ENCODE measurements at places on chromosomes 16 and 17. TPM values are rescaled to one million over a fixed set of nuclear protein-coding genes. Genes with fewer than 3 reads are reported as not detected.
A peak's percentile ranks its signal among the peaks of the same experiment; 100 is the strongest.

MYH11 gene
- total RNA-seq = 106 TPM

DNA sequence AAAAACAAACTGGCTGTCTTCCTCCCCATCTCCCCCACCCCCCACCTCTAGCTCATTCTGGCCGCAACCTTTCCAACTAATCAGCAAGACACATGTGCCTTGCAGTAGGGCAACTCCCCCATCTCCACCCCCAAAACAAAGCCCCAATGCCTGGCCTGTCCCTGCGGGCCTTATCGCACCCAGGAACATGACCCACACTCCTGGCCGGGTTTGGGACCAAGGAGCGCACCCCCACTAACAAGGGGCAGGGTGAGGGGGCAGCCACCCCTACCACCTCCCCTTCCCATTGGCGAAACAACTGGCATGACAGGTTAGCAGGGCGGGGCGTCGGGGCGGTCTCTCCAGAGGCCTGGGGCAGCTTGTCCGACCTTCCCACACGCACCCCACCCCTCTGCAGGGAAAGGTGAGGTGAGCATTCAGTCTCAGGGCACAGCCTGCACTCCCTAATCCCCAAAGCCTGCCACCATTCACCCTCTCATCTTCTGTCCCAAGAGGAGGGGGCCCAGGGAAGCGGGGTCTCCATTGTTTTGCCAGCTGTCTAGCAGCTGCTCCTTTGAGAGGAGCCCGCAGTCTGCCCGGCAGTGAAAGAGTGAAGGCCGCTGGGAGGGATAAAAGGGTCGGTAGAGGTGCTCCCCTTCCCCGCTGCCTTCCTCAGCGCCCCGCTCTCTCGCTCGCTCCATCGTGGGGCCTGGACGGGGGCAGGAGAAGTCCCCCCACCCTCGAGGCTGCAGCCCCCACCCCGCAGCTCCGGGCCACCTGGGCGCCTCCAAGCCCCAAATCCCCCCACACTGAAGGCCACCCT lies 765 bp downstream of the MYO18A start:
- peak; percentile 90 for DNase-seq

GRCh38 chr17:50365649-50366393 lies 7.2 kb downstream of the MRPL27 start:
- DNase-seq = no peak

DNA sequence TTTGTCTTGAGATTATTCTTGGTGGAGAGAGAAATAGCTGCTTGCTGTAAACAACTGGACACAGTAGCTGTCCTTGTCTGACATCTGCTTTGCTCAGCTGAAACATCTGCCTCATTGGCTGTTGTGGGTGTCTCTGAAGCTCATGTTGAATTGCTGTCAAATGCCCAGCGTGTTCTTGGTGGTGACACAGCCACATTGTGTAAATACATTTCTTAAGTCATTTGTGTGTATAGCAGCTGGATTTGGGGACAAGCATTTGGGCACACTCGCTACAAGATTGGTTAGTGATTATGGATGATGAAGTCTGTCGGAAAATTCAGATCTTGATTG lies 5.3 kb downstream of the FAM234A start:
- no peak for DNase-seq

DNA sequence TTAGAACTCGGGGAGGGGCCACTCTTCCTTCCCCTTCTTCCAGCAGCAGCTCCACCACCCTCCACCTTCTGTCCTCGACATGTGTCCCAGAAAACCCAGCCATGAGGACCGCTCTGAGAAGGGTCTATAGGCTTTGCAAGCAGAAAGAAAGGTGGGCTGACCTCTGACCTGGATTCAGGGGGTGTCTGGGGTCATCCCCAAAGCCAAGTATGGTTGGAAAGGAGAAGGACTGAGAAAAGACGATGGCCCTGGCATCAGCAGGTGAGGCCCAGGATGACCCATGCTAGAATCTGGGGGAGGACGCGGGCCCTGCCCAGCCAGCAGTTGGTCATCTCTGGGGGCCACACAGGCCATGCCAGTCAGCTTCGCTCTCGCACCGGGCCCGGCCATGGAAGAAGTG lies 6.1 kb upstream of the SMIM5 start:
- no peak for DNase-seq

EEF2K gene
- 34.9 TPM for total RNA-seq

FGF11 gene
- 1.1 TPM for total RNA-seq

- peak; percentile 52 for DNase-seq
These were observed 9.2 kb upstream of the PRR29 start for GRCh38 chr17:63988741-63989621.

Measured in upper lobe of right lung (tissue), 1 donor.